ENCODE measurements at places on chromosomes 5 and 9. TPM values are rescaled to one million over a fixed set of nuclear protein-coding genes. Genes with fewer than 3 reads are reported as not detected.

DNA sequence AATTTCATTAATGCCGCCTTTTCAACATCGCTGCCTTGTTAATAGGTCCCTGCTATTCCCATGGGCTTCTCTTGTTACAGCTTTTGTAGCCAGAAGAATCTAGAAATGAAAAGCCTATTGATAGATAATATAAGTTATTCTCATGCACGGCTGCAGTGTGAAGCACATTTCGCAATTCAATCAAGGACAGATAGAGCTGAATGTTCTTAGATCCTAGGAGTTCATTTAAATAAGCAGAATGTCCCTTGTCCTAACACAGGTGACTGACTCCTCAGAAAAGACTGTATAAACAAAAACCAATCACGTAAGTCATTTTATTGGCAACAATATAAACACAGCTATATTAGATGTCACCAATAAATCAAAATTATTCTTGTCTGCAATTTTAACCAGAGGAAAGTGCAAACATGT is 9.4 kb downstream of the GLIS3 start:
- DNase-seq, result no peak

The SLC28A3 gene
- not detected for total RNA-seq

DNA sequence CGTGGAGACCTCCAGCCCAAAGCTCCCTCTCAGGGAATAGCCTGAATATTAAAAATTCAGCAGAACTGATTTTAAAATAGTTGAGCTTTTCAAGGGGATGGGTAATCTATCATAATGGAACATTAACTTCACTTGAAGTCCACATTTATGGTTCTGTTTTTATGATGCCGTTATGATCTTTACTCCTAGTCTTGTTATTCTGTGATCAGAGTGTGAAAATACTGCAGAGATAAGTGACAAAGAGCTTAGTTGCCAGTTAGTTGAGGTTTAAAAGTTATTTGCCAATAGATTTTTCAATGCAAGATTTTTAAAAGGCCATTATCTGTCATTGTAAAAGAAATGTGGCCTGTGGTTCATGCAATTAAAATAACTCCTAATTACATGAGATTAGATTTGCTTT is 189.9 kb upstream of the RGMB start:
- no peak for DNase-seq

The VCAN gene
- 85.8 TPM for total RNA-seq

The GFPT2 gene
- 125 TPM for total RNA-seq

DNA sequence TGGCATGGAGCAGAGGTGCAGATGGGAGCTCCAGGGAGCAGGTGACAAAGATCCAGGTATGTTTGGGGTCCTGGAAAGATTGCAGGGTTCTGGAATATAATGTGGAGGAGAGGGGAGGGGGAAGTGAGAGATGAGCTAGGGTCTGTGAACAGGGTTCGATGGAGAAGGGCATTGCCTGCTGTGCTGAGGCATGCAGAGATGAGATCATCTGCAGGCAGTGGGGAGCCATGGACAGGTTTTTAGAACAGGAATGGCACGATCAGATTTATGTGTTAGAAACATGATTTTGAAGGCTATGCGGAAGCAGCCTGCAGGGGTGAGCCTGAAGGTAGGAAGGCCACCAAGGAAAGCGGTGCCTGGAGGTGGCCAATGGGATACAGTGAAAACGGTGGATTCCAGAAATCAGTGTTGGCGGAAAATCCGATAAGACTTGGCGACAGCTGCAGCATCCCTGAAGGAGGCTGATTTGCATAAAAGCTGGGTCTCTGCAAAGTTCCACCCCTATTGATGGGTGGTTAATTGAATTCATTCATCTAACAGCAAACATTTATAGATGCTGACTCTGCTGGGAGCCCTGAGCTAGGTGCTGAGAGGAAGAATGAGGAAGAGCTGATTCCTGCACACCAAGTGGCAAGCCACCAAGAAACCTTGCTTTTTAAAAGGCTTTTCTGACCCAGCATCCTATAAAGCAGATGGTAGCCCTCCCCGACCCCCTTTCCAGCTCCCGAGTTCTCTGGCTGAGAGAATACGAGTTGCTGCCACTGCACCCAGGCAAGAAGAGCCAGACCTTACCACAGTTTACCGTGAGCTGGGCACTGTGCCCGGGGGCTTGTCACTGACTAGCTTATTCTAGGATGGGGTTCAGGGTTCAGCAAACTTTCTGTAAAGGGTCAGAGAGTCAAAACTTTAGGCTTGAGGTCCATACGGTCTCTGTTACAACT is 139.2 kb upstream of the SMIM23 start:
- DNase-seq, result no peak

- no peak for DNase-seq
These were observed 31.9 kb upstream of the GABRP start for GRCh38 chr5:170751631-170752030.
